ENCODE measurements at places on chromosomes 5 and 9.

DNA sequence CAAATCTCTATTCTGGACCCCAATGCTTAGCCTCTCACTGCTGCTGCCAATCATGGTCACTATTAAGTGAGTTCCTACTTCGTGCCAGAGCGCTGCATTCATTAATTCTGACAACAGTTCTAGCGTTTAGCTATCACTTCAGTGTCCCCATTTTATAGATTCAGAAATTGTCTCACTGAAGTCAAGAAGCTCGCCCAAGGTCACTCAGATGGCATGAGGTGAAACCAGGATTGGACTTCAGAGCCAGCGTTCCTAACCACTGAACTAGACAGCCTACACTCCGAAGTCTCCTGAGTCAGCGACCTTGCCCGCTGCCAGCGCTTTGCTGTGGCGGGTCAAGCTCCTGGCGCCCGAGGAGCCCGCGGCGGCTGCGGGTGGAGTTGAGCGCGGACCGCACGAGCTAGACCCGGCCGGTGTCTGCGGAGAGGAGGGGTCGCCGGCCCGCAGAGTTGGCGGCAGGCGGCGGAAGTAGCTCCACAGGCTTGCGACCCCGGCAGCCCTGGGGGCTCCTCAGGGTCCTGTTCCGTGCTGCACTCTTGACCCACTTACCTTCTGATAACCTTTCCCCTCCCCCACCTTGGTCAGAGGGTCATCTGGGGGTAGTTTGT lies 2.1 kb upstream of the GABRB2 start:
- peak; percentile 68 for DNase-seq

GRCh38 chr5:149283626-149284480 lies 12.2 kb downstream of the AFAP1L1 start:
- no peak for DNase-seq

GRCh38 chr9:136170006-136170901 lies 34.7 kb downstream of the LHX3 start:
- DNase-seq: no peak

- DNase-seq: no peak
These were observed 15.9 kb downstream of the GABRA1 start for GRCh38 chr5:161863811-161864210.

- DNase-seq: no peak
These were observed 189.6 kb upstream of the NREP start for GRCh38 chr5:111946556-111946955.

DNA sequence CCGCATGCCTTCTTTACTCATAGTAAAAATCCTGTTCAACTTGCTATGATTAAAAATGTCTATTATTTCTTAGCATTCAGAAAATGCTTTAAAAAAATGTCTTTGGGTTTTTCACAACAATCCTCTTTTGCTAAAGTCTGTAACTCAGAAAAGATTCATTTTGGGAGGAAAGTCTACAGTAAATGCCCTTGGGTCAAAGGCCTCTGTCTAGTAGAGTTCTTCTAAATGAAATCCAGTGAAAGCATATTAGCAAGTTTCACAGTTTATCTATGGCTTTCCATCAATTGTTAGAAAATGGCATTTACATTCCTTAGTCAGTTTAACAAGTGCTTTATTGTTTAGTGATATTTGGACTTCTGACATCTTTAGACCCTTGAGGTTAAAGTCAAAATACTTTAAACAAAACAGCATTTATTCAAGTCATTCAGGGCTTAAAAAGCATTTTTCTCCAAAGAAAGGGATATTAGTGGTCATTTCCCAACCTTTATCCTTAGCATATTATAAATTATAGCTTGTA lies 137.1 kb upstream of the TARS1 start:
- no peak for DNase-seq

DNA sequence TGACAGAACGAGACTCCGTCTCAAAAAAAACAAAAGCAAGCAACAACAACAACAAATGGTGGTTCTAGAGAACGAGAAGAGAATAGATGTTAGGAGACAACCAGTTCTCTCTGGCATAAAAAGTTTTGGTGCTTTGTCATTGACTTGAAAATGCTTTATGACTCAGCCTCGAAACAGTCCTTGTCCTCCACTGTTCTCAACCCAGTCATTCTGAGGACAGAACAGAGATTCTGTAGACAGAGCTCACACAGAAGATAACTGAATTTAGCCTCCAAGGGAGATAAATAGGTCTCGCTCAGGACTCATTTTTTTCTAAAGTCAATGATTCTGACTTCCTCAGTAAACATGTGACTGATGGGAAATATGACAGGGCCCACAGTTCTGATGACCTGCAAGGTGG lies 76.0 kb upstream of the FSTL4 start:
- no peak for DNase-seq

- no peak for DNase-seq
These were observed 77.5 kb downstream of the RXRA start for GRCh38 chr9:134403682-134404301.

DNA sequence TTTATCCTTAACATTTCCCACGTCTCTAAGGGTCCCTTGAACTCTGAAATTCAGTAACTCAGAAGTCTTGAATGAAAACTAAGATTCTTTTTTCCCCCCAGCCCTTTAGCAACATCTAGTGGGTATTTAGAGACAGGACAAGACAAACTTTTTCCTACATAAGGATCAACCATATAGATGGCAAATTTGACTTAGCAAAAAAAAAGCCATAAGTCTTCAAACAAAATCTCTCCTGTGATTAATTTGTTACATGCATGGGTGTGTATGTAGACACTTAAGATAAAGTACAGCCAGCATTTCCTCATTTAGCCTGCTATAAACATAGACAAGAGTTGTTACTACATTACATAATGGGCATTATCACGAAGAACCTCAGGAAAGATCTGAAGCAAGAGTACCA lies 29.1 kb upstream of the ANKRD31 start:
- no peak for DNase-seq

GRCh38 chr9:113237026-113237425 lies 15.7 kb downstream of the SLC31A1 start:
- DNase-seq: no peak

- no peak for DNase-seq
These were observed 516.1 kb upstream of the CDH10 start for GRCh38 chr5:25160891-25161290.

DNA sequence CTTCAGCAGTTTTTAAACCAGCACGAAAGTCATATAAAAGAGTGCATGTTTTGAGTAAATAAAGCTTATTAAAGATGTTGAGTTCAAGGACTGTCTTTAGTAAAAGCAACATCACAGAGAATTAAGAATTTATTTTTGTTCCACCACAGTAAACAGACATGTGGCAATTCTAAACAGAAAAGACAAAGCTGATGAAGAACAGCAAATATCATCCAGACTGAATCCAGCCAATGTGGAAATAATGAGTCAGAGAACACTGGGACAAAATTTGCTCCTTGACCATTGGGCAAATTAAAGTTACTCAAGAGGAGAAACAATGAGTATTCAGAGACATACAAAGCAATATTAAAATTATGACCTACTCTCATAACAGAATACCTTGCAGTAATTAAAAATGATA lies 28.8 kb downstream of the OR2K2 start:
- no peak for DNase-seq

DNA sequence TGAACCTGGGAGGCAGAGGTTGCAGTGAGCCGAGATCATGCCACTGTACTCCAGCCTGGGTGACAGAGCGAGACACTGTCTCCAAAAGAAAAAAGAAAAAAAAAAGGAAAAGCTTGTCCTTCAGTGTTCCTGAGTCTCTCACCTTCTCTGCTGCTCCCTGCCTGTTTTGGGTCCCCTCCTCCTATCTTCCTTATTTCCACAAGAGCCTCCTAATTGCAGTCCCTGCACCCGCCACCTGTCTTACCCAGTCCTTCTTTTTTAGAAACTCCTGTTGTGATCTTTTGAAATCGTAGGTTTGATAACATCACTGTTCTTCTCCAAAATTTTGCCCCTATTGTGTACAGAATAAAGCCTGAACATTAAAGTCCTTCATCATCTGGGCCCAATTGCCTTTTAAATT lies 234.9 kb downstream of the SH3GL2 start:
- DNase-seq: no peak

GRCh38 chr9:128054087-128054486 lies 13.0 kb downstream of the NAIF1 start:
- no peak for DNase-seq

GRCh38 chr5:93890657-93891056 lies 149.3 kb upstream of the POU5F2 start:
- DNase-seq: no peak

GRCh38 chr5:142881076-142881783 lies 111.1 kb downstream of the ARHGAP26 start:
- DNase-seq: no peak

- no peak for DNase-seq
These were observed 5.7 kb downstream of the ZNF366 start for GRCh38 chr5:72501488-72501887.

GRCh38 chr9:71770170-71770569 lies 1.9 kb upstream of the CEMIP2 start:
- no peak for DNase-seq

DNA sequence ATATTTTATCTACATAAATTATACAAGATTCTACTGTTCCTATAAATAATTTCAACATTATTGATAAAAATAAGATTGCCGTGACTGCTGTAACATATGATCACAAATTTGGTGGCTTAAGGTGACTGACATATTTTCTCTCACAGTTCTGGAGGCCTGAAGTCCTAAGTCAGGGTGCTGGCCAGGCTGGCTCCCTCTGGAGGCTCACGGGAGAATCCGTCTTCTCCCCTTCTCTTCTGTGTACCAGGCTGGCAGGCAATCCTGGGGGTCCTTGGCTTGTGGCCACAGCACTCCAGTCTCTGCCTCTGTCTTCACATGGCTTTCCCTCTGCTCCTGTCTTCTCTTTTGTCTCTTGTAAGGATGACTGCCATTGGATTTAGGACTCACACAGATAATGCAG lies 31.7 kb upstream of the IRX2 start:
- no peak for DNase-seq

DNA sequence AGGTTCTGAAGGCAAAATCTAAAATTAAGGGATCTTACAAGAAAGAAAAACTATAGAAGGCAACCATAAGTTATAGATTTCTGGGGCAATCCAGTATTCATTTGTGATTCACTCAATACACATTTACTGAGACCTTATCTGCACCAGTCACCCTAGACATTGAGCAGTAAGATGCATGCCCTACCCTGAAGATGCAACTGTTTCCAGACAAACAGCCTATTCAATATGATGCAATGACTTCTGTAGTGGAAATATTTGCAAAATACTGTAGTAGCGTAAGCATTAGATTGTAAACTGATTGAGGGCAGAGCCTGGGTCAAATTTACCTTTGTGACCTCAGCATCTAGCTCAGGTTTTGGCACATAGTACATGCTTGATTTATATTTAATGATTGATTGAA lies 256.2 kb upstream of the ACTBL2 start:
- no peak for DNase-seq

DNA sequence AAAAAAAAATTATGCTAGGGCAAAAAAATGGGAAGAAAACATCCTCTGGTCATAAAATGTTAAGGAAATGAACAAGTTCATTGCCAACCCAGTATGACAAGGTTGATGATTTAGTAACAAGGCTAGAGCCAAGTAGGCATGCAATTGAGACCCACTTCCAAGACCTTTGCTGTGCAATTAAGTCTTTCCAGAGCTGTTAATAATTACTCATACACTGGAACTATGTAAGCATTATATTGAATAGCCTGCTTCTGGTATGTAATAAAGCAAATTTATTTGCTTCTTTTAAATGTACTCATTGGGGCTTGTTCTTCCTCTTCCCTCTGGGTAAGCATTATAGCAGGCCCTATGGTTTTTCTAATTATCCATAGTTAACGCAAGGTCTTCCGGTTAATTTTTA lies 32.5 kb upstream of the SNAPC3 start:
- no peak for DNase-seq

- DNase-seq: no peak
These were observed 21.3 kb downstream of the ABCA1 start for GRCh38 chr9:104906441-104907277.

DNA sequence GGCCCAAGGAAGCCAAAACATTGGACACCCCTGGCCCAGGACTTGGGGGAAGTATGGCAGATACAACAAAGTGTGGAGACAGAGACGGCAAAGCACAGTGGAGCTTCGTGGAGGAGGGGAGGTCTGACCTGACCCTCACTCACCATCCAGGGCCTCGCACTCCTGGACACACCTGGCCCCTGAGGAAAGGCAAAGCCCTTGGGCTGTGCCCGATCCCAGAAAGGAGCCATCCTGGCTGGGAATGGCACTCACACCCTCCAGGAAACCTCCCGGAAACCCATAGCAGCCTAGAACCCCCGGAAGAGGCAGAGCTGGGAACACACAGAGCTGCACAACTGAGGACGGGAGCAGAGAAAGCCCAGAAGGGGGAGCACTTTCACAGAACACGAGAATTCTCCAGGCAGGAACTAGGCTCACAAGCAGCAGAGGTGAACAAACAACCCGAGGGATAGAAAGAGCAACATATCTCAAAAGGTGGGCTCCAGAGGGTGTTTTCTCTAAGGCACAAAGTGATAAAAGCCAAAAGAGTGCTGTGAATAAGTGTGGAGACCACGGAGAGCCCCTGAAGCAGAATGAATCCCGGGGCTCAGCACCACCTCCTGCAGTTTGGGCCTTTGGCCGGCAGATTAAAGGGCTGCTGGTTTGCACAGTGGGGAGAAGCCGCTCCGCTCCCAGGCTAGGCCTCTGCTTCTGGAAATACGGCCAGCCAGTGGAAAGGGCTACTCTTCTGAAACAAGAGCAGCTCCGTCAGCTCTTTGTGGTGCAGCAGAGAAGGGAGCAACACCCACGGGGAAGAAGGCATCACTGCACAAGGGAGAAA lies 108.2 kb downstream of the UBE2R2 start:
- DNase-seq: peak; percentile 74

DNA sequence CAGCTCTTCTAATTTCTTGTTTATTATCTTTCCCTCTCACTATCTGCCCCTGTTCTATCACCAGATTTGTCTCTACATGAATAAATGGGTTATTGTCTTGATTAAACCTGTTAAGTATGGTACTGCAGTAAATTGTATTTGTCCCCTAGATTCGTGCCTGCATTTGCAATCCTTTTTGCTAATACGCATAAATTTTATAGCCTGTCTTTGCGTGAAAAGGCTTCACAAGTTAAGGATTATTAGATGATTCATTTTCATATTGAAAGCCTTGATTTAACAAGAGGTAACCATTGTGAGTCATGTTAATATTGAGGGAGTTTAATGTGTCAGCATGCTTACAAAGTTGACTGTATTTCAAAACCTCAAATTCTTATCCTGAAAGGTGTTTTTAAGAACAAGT lies 204.6 kb downstream of the PCSK1 start:
- DNase-seq: no peak

Data from ecto neural progenitor cell (in vitro differentiated cells).